ENCODE measurements at places on chromosomes 2 and 18. TPM values are rescaled to one million over a fixed set of nuclear protein-coding genes. Genes with fewer than 3 reads are reported as not detected.

Gene ZRANB3
- 8.9 TPM for total RNA-seq

Gene POTEC
- not detected for total RNA-seq

Gene SPP2
- total RNA-seq, result not detected

Gene CFAP65
- under 0.01 TPM for total RNA-seq

Gene EMX1
- total RNA-seq, result not detected

Gene ZNF396
- 0.56 TPM for total RNA-seq

Gene ASB18
- total RNA-seq, result not detected

Gene CRYBA2
- total RNA-seq, result not detected

Gene PARD3B
- total RNA-seq, result 7.0 TPM

Gene DIS3L2
- 21.6 TPM for total RNA-seq

Gene KCNJ3
- total RNA-seq, result not detected

Gene TMEM17
- total RNA-seq, result 0.47 TPM

Gene TMEM200C
- total RNA-seq, result under 0.01 TPM

Gene CHRND
- total RNA-seq, result not detected

Gene INPP5D
- 26.9 TPM for total RNA-seq

Gene HOXD10
- total RNA-seq, result not detected

Gene CPO
- not detected for total RNA-seq

Gene ZEB2
- total RNA-seq, result 12.5 TPM

Gene DYNAP
- not detected for total RNA-seq

Gene MALT1
- 11.2 TPM for total RNA-seq

Gene SULT1C2
- not detected for total RNA-seq

Gene PDCD1
- total RNA-seq, result not detected

Gene STARD6
- total RNA-seq, result not detected

Gene CCDC74A
- total RNA-seq, result 2.1 TPM

Gene NIF3L1
- 14.3 TPM for total RNA-seq

Gene PROKR1
- not detected for total RNA-seq

Gene NYAP2
- not detected for total RNA-seq

Gene SERPINB4
- not detected for total RNA-seq

Gene OTOS
- total RNA-seq, result not detected

Gene METTL21A
- total RNA-seq, result 14.5 TPM

Gene AMER3
- not detected for total RNA-seq
